ENCODE measurements at places on chromosomes 12 and 14.

DNA sequence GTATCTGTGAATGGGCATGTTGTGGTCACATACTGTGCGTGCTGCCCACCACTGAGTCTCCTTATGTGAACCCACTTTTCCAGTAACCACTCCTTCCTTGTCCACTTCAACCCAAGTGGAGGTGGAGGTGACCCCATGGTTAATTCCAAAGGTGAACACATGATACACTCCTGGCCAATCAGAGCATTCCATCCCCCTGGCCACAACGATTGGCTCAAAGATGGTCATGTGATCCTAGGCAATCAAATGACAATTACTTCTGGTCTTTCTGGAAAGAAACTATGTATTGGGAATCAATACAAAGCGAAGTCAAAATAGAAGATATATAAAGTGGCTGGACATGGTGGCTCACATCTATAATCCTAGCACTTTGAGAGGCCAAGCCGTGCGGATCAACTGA, 20.2 kb upstream of the CCDC60 start:
- no peak for DNase-seq

DNA sequence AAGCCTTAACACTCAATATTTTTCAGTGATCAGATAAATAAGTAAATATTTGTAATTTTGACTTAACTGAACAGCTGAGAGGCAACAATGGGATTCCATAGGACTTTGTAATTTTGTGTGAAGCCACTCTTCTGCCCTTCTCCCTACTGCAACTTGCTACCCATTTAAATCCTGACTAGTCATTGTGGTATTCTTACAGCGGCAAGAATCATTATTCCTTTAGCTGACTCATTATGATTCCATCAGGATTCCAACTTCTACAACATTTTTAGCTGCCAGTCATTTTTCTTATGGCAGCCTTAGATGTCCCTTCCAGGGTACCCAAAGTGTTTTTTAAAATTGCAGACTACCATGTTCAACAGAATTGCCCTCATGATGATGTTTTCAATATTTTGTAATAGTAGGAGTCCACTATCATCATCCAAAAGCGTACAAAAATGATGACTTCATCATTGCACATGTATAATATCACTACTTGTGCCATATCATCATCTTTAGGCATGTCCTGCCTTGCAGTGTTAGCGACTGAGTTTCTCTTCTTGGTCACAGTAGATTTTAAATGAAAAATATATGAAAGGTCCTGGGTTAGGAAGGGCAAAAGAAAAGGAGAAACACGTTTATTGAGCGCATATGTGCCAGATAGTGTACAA, 5.1 kb upstream of the MAGOHB start:
- DNase-seq: no peak

GRCh38 chr12:87231818-87232217, 797.4 kb downstream of the C12orf50 start:
- no peak for DNase-seq

- no peak for DNase-seq
Measured at GRCh38 chr12:81470923-81471322, 288.2 kb downstream of the PPFIA2 start.

GRCh38 chr12:89098441-89099112, 253.7 kb downstream of the DUSP6 start:
- DNase-seq: no peak

- DNase-seq: peak; percentile 56
Measured at GRCh38 chr12:49703647-49704137, 3.5 kb downstream of the FMNL3 start.

- DNase-seq: no peak
Measured at GRCh38 chr14:24078146-24078545, 6.8 kb downstream of the CPNE6 start.

- no peak for DNase-seq
Measured at GRCh38 chr12:79415321-79415720, 275.4 kb downstream of the PAWR start.

- DNase-seq: no peak
Measured at GRCh38 chr14:53519137-53519536, 366.0 kb upstream of the DDHD1 start.

GRCh38 chr12:47867495-47867941, 37.3 kb downstream of the VDR start:
- peak; percentile 78 for DNase-seq

DNA sequence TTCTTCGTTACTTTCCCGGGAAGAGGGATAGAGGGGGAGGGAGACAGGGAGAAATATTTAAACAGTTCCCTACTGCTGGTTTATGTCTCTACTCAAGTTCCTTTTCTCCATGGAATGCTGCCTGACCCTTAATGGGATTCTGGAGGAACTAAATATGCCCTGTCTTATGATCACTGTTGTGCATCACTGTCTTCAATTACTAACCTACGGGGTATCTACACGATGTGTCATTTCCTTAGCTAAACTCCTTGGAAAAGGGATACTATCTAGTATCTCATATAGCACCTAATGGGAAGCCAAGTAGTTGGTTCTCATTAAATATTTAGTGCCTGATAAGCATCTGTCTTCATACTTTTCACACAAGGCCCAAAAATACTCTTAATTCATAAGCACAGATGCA, 37.5 kb upstream of the FBLN5 start:
- no peak for DNase-seq

DNA sequence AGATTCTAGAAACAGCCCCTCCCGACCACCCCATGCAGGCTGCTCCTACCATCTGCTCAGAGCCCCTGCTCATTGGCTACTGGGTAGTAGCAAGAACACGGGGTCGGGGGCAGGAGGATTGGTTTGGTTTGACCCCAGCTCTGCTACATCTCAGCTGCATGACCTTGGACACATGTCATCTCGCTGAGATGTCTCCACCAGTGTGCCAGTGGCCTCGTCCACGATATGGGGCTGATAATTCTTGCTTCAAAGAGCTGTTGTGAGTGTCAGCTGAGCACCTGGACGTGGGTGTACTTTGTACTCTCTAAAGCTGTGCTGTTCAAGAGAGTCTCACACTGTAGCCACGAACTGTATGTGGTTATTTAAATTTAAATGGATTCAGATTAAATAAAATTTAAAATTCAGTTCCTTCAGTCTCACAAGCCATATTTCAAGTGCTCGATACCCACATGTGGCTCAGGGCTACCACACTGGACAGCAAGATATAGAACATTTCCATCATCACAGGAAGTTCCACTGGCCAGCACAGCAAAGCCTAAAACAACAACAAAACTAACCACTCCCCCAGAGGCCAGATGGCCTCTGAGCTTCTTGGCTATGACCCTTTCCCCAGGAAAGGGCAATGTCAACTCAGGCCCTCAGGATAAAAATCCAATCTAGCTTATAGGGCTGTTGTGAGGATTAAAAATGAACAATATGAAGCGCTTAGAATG, 18.6 kb downstream of the LTBP2 start:
- no peak for DNase-seq

GRCh38 chr14:104080376-104081260, 4.9 kb upstream of the ASPG start:
- no peak for DNase-seq

- no peak for DNase-seq
Measured at GRCh38 chr14:69087061-69087461, 65.9 kb downstream of the DCAF5 start.

DNA sequence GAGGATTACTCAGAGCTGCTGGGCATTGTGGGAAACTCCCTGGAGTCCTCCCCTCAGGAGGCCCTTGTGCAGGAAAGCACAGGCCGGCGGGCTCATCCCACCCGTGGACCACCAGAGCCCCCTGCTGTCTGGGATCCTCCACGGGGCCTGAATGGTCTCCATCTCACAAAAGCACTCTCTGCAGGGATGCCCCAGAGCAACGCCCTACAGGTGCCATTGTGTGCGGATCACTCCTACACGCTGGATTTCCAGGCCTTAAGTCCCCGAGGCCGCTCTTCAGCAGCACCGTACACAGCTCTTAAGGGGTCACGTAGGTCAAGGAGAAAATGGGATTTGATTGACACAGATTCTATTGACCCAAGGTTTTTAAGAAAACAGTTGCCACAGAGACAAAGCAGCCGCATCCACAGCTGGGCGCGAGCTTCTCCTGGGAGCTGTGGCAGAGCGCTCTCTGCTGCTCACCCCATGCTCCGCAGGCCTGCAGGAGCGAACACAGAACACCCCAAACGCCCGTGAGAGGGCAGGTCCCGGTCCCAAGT, 36.7 kb upstream of the RIMBP2 start:
- no peak for DNase-seq

GRCh38 chr12:93087840-93088610, 158.9 kb upstream of the EEA1 start:
- no peak for DNase-seq

DNA sequence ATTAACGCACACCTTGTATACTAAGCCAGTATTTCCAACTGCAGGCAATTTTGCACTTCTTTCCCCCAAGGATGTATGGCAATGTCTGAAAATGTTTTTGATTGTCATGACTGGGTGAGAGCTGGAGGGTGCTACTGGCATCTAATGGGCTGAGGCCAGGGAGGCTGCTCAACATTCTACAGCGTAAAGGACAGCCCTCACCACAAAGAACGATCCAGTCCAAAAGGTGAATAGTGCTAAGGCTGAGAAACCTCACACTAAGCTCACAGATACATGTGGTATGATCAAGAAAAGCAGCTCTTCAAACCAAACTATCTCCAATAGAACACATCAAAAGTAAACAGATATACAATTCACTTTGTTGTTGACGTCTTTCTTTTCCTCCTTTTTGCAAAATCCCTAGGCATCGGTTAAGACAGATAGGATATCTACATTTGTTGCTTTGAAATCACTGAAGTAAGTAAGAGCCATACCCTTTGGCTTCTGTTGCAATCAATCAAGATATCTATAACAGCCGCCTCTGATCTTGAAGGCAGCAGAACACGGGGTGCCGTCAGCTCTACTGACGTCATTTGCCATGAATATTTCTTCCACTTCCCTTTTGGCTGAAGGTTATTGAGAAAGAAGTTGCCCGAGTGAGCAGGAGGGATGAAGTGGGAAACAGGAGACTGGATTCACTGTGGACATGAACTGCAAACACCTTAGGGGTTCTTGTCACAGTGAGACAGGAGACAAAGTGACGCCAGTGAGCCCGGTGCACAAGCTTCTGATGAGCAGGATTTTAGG, 218.3 kb downstream of the FOXN3 start:
- DNase-seq: no peak

DNA sequence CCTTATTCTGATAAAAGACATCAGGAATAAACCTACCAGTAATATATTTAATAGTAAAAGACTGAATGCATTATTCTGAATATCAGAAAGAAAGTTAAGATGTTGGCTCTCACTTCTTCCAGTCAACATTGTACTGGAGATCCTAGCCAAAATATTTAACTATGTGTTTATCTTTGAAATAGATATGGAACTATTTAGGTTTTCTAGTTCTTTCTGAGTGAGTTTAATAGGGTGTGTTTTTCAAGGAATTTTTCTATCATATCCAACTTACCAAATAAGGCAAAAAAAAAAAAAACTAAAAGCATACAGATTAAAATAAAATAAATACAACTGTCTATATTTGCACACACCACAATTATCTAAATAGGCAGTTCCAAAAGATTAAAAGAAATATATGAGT, 478.9 kb upstream of the LMO3 start:
- no peak for DNase-seq

GRCh38 chr14:69244946-69245345, 15.0 kb upstream of the GALNT16 start:
- no peak for DNase-seq

DNA sequence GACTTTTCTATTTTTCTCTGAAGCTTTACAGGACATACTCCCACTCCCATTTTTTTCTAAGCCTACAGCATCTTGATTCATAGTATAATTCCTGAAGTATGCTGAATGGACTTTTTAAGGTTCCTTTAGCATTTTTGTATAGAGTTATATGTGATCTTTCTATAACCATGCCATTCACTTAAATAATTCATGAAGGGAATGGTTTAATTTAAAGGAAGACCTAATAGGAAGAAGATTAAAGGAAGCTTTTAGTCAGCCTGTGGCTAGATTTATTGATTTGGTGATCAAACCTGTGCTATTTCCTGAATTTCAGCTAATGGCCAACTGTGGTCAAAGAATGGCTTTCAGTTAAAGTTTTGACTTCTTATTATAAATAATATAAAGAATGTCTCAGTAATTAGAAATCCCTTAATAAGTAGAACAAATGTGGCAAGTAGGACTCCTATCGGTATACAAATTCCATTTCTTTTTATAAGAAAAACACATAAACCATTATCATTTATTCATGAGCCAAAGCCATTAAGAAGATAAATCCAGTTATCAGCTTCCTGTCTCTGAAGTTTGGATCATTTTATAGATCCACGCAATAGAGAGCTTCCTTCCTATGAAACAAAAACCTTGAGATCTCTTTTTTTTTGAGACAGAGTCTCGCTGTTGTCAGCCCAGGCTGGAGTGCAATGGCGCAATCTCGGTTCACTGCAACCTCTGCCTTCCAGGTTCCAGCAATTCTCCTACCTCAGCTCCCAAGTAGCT, 4.0 kb upstream of the MAPK1IP1L start:
- DNase-seq: no peak

DNA sequence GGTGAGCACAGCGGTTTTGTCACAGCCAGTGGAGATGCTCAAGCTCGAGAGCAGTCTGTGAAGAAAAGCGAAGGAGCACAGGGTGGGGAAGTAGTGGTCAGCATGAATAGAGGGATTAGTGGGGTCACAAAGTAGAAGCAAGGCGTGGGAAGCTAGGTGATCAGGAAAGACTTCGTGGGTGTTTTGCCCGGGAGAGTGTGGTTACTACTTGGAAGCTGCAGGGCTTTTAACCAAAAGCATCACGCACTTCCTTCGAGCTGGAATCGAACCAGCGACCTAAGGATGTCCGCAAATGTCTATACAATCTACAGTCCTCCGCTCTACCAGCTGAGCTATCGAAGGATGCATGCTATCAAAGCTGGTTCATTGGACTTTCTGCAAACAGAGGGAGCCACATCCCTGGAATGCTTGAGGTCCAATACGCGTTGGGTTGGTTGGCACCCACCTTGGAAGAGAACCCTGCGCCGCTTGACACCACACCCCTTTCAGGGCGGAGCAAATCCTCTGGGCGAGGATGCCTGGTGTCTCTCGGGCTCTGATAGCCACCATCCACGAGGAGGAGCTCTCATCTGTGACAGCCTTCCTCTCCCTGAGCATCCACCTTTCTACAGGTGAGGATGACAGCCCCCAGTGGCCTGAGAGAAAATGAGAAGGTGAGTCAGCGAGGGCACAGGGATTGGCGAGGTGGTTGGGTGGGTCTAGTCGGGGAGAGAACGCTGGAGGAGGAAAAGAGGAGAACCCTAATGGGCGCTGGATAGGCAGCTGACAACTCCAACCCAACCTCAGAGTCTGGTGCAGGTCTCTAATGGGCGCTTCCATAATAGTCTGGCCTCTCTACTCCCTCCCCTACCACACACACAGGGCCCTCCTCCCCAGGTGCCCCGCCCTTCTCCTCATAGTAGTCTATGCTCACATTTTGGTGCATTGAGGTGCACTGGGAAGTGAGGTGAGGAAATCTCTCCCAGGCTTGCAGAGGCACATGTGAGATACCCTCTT, 16.0 kb upstream of the OR6S1 start:
- DNase-seq: peak; percentile 57

- no peak for DNase-seq
Measured at GRCh38 chr14:34075042-34075744, 124.3 kb upstream of the EGLN3 start.

Measured in activated CD4-positive, alpha-beta T cell treated with anti-CD3 and anti-CD28 coated beads, Interleukin-2, Interleukin-4, amounts not matched to agents 100 ng/mL and 50 ng/mL, durations not matched to agents 16 hours and 8 hours (primary cell).